Fibroblast of lung (primary cell): ENCODE measurements at places on chromosomes 12 and 14.

DNA sequence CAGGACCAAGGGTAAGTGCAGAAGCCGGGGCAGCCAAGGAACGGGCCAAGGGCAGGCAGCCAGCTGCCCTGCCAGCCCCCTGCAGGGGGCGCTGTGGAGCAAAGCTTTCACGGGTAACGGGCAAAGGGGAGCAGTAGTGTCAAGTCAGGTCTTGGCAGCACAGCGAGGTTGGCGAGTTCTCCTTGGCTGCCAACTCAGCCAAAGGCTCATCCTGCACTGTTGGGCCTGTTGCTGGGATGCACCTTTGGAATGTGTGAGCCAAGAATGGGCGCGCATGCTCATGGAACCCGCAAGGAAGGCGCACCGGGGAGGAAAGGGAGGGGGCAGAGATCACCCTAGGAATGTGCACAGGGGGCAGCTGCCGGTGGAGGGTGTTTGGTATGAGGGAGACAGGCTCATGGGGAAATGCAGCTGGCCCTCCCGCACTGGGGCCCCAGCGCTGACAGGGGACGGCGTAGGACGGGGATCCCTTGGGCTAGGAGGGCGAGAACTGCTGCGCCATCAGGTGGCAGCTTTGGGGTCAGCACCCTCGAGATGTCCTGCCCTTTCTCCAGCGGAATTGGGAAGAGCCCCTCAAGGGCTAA is 138.0 kb downstream of the ASCL4 start:
- DNase-seq = peak; percentile 4

DNA sequence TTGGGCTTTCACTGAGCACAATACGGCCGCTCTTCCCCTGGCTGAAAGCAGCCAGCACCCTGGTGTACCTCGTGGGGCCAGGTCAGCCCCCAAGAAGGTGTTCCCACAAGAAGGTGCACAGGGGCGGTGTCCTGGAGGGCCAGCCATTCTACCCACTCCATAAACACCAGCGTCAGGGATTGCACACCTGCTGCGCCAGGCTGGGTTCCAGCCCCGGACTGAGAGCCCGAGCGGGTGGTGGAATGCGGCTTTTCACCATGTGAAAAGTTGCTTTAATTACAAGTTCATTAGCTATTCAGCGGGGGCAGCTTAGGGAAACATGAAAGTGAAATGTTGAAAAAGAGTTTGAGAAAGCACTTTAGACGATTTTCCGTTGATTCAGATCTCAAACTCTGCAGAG is 17.5 kb upstream of the MMP17 start:
- no peak for DNase-seq

- no peak for DNase-seq
Measured at GRCh38 chr14:102942069-102942468, 19.6 kb downstream of the AMN start.

- peak; percentile 40 for DNase-seq
Measured at GRCh38 chr12:11543457-11544158, 105.9 kb upstream of the ETV6 start.

DNA sequence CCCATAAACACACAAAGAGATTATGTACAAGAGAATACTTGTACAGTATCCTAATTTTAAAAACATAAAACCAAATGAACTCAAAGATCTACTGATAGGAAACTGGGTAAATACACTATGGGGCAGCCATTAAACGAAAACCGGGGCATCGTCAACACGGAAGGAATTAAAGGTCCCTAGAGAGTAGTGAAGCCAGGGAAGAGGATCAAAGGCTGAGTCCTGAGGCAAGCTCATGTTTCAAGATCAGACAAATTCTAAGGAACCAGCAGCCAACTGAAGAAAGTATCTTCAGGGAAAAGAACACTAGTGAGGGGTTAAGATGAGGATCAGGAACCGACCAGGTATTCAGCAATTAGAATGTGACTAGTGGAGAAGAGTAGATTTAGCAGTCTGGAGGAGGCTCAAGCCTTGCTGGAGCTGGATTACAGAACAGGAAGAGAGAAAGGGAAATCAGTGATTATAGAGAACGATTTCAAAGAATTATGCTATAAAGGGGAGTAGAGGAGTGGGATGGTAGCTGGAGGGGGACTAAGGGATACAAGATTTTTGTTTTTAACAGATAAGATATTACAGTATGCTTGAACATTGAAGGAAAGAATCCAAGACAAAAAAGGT is 23.7 kb downstream of the SEL1L start:
- DNase-seq = no peak
